Right forelimb (tissue), 1 donor: ENCODE measurements at places on chromosomes 1 and 21.

DNA sequence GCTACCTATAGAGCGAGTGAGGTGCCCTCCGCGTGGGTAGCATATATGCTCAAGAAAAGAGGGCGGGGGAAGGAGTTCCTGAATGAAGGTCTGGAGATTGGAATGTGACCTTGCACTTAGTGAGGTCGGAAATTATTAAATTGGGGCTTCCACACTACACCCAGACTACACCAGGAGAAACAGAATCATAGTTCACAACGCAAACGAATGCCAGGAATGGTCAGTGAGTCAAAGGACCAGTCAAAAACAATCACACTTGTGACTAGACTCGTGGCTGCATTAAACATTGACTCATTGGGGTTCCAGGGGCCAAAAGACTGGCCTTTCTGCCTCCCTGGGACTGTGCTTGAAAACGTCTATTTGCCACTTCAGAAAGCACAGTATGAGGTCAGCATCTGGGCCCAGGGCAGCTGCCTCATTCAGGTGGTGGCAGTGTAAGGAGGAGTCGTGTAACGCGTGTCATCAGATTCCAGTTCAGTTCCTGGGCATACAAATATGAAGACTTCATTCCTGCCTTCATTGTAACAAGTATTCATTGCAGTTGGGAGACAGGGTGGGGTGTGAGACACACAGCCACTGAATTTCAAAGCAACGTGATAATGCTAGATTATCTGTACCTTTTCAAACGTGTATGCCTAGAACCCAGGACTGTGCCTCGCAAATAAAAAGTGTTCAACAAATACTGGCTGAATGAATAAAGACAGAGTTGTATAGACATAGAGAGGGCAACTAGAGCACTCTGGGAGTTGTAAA, at the start of gene YOD1:
Gene YOD1, minus strand, starts transcription at position 18 of the 753 bp plus-strand sequence. CDS start 178 bp downstream, outside the sequence.
- no peak for DNase-seq

DNA sequence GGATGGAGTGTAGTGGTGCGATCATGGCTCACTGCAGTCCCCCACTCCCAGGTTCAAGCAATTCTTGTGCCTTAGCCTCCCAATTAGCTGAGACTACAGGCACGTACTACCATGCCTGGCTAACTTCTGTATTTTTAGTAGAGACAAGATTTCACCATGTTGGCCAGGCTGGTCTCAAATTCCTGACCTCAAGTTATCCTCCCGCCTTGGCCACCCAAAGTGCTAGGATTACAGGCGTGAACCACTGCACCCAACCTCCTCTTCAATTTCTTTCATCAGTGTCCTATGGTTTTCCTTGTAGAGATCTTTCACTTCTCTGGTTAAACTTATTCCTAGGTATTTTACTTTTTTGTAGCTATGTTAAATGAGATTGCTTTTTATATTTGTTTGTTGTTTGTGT, 10.7 kb upstream of the MAST2 start:
- DNase-seq = no peak

GRCh38 chr1:201426479-201427310, 5.2 kb upstream of the TNNI1 start:
- DNase-seq = no peak

- no peak for DNase-seq
These were observed 40.3 kb downstream of the LRRN2 start for GRCh38 chr1:204645251-204645650.

- DNase-seq = peak; percentile 77
These were observed 220.5 kb downstream of the TRABD2B start for GRCh38 chr1:47776667-47777131.
